Substantia nigra (tissue), 51 donors: ENCODE measurements at places on chromosomes 4 and X.
A peak's percentile ranks its signal among the peaks of the same experiment; 100 is the strongest.

- DNase-seq = no peak
Observed at GRCh38 chr4:162015090-162015489, 148.7 kb downstream of the FSTL5 start.

- DNase-seq = no peak
Observed at GRCh38 chr4:177455561-177455970, 13.3 kb upstream of the AGA start.

DNA sequence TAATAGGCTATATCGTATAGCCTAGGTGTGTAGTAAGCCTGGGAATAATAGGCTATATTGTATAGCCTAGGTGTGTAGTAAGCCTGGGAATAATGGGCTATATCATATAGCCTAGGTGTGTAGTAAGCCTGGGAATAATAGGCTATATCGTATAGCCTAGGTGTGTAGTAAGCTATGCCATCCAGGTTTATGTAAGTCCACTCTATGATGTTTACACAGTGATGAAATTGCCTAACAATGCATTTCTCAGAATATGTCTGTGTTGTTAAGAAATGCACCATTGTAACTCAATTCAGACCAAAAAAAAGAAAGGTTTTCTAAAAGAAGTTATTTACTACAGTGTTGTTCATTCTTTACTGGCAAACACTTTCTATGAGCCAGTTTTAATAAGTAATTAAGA, 1387.2 kb downstream of the STIM2 start:
- no peak for DNase-seq

DNA sequence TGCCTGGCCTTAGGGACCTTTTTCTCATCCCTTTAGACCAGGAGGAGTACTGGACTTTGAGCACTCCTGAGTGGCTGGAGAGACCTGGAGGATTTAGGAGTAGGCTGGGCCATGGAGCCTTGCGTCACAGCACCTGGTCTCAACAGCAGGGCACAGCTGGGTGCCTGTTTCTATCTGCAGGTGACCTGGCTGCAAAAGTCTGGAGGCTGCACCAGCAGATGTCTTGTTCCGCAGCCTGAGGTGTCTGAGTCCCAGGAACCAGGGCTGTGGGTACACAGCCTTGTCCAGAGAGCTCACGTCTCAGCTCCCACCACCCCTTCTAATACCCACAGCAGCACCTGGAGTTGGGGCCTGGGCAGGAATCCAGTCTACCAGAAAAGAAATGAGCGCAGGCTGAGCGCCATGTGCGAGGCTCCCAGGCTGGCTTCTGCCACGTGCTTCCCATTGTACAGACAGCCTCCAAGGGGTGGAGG, 5.0 kb upstream of the NSD2 start:
- no peak for DNase-seq

DNA sequence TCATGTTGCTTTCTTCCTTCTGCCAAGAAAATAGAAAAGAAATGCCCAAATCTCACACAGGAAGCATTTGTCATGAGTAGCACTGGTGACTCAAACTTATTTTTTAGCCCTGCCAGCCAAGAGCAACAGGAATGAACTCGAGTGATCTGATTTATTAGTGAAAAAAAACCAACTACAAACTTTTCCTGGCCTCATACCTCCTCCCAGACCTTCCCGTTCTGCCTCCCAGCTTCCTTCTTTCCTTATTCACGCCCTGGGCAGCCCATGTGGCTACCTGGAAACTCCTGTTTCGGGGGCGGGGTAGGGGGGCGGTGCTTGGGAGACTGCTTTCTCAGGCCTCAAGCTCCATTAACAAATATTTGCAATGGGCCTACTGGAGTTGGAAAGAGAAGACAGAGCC, 178.5 kb downstream of the NHS start:
- DNase-seq = no peak

DNA sequence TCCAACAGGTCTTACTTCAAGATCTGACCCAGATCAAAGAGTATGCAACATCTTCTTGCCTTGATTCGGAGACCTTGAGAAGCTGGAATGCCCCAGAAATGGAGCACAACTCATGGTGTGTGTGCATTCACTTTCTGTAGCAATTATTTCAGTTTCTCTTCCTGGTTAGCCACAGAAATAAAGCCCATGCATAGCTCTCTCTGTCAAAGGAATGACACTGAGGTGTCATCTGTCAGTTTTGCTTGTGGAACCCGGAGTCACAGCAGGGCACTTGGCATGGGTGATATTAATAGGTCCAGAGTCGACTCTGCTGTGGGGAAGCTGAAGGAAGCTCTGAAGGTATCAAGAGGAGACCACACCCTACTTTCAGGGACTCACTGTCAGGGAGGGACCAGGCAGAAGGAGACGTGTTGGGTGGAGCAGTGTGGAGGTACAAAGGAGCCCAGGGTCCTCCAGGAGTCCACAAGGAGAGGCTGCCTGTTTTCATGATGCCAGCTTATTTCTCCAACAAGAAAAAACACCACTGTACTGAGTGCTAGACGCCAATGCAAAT, 10.7 kb downstream of the CLNK start:
- DNase-seq = no peak

DNA sequence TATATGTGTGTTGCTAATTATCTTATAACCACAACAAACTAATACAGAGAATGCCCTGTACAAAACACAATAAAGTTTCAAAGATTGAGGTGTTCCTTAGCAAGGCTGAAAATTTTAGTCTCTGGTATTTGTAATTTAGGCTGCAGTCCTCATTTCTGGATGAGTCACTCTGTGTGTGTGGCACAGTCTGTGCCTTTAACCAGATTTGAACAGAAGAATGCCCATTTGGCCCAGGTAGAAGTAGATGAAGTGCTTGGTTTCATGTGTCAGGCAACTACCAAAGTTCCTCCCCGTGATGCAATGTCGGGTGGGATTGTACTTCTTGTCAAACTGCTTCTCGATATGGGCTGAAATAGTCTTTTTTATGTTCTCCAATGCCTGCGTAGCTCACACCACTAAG, 91.6 kb upstream of the H2AZ1 start:
- no peak for DNase-seq

DNA sequence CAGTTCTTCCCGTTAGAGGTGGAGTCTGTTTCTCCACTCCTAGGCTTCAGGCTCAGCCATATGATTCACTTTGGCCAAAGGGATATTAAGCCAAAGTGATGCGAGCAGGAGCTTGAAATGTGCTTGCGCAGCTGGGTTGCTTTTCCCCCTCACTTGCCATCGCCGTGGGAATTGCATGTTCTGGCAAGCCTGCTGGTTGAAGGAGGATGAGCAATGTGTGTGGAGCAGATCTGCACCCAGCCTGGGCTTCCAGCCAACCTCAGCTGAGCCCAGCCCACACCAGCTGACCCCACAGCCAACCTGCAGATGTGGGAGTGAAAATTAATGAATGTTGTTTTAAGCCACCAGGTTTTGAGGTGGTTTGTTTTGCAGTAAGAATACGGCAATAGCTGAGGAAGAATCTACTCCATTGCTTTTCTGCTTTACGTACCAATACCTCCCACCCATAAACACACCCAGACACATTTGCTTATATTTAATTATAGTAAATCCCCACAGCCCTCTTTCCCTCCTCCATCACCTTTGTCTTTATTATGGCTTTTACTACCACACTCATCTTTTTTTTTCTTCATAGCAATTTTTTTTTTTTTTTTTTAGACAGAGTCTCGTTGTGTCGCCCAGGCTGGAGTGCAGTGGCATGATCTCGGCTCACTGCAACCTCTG, 132.8 kb upstream of the FUNDC1 start:
- DNase-seq = no peak

DNA sequence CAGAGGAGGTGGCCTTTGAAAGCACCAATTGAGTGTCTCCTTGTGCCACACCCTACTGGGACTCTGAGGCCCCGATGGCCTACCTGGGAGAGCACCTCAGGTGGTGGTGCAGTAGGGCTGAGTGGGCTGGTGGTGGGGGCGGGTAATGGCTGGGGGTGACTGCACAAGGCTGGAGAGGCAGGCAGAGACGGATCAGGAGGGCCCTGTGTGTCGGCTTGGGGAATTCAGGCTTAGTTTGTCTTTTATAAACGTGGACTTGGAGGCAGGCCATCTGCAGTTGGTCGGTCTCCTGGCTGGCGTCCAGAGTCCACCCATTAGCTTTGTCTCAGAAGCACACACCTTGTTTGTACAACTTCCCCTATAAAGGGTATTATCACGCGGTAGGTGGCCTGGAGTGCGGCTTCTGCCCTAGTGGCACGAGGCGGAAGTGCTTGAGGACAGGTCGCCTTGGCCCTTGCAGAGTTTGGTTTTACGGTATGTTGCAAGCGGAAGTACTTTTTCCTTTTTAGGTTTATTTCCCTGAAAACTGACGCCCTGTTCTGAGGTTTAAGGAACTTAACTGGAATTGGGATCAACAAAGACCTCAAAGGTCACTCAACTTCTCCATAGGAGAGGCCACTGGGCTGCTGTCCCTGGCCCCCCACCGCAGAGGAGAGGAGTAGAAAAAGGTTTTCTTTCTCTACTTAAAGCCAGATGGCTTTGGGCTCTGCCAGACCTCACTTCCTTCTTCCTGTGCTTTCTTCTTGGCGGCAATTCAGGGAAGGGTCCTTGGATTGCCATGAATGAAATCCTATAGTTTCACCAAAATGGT, 8.0 kb downstream of the TBC1D14 start:
- DNase-seq = no peak

- DNase-seq = no peak
Observed at GRCh38 chr4:38131371-38132091, 171.3 kb downstream of the PTTG2 start.

DNA sequence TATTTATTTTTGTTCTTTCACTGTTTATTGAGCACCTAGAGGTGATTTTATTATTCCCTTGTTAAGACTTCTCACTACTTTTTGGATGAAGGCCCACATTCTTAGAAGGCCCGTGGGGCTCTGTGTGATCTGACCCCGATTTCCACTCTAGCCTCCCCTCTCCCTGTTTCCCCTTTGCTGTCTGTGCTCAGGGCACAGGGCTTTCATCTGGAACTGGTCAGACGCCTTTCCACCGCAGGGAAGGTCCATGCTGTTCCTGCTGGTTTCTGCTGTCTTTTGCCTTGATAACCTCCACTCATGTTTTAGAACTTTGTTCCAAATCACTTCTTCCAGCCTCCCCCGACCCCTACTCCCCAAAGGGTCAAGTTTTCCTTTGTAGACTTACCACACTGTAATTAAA, 31.3 kb upstream of the ANAPC4 start:
- no peak for DNase-seq

DNA sequence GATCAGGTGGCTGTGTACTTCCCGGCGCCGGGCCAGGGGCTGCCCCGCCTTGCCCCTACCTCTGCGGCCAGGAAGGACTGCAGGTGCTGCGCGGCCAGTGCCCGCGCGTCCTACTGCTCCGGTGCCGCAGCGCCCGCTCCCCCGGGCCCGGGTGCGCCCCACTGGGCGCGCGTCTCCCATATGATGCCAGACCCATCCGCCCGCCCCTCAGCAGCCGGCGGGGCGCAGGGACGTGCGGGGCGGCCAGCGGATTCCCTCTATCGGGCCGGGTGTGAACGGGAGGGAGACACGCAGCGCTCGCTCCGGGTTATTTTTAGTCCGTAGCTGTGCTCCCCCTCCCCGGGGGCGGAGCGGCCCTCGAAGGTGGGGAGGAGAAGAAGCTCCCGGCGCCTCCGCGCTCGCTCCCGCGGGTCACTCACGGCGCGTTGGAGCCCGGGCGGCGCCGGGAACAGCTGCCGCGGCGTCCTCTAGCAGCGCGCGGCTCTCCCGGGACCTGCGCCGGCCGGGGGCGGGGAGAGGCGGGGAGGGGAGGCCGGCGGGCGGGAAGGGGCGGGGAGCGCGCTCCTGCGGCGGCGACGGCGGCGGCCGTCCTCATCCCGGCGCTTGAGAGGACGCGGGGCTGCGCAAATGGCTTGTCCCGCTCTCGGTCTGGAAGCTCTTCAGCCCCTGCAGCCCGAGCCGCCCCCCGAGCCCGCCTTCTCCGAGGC, 103.6 kb downstream of the UCHL1 start:
- peak; percentile 90 for DNase-seq

DNA sequence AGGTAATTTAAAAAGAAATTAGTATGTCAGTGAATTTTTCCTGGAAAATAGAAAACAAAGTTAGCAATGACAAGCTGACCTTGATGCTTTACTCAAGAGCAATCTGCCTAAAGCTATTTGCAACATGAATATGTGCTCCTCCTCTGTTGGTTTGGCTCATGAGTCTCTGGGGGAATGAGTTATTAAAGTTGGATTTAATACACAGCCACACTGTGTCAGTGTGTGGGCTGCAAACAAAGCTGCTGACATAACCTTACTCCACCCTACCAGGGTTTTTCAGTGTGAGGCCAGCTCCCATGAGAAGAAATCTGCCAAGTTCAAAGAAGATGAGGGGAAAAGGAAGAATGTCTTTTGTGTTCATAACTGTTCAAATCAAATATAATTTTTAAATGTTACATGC, 280.5 kb downstream of the TLL1 start:
- DNase-seq = no peak

GRCh38 chr4:163939597-163939996, 445.1 kb downstream of the TMA16 start:
- no peak for DNase-seq

GRCh38 chr4:149765630-149766029, 50.0 kb downstream of the IQCM start:
- no peak for DNase-seq

DNA sequence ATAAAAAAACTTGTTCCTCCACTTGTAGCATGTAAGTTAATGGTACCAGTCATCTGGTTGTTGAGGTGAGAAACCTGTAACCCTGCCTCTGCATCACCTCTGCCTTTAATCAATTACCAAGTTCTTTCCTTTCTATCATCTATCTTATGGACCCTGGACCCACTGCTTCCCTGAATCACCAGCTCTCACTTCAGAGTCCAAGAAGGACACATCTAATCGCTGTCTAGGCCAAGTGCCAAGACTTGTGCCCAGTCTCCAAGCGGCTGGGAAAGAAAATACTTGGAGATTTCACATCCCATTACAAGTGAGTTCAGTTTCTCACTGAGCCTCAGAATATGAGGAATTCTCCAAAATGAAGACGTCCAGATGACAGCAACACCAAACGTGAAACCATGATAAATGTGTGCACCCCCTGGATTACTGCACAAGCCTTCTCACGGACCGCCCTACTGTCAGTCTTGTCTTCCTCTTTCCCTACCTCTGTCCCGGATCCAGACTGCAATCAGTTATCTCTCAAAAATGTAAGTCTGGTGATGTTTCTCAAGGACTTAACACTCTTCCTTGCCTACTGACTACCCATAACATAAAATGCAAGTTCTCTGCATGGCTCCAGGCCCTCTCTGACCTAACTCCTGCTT, 10.4 kb downstream of the PALLD start:
- no peak for DNase-seq

DNA sequence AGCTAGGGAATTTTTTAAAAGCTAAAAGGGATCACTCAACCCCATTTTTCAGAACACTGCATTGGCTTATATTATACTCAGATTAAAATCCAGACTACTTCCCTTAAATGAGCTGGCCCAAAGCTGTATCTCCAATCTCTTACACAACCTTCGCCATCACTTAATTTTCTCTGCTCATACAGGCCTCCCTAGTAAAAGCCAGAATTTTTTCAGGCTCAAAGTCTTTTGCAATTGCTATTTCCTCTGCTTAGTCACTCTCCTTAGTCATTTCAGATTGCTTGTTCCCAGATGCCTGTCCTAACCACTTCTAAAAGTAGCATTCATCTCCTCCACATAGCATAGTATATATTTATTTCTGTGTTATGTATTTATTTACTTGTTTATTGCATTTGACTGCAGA, 1587.9 kb upstream of the ADGRL3 start:
- no peak for DNase-seq
